NCI-H1930 (cell line): ENCODE measurements at places on chromosomes 16 and 17.

DNA sequence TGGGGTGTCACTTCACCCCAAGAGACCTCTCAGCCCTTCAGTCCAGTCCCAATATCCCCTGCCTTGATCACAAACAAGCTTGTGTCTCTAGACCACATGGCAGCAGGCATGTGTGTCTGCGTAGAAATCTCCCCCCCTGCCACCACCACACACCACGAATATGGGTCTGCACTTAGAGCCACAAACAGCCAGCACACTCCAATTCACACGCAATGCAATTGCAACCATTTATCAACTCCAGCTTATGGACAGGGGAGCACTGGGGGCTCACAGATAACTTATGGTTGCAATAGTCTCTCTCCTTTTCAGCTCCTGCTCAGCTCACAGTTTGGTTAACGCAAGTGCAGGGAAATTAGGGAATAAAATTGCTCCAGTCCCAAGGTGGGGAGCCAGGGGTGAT lies 2.6 kb downstream of the HOXB9 start:
- DNase-seq: no peak

DNA sequence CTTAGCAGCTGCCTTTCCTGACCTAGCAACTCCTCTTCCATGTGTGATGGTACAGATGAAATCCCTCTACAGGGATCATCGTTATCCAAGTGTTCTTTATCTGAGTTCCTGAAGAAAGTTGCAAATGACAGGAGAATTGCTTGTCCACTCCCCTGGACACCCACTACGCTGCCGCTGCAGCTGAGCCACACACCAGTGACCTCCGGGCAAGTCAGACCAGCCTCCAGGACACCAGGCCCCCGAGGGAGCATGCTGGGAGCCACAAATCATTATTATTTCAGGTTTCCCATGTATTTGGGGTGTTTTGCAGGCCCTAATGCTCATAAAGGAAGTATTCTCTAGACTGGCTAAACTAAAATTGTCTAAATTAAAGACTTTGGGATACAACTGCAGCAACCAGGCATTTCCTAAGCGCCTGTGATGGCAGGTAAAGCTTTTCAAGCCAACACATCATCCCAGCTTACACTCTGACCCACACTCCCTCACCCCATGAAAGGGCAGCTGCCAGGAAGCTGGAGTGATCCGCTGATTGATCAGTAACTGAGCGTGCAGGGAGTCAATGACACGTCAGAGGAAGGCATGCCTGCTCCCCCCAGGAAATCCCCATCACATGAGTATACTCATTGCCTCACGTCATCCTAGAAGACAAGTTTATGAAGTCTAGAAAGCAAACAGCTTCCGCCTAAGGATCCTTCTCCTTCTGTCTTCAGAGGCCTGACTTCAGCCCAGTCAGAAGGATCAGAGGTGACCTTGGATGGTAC lies 14.4 kb downstream of the FA2H start:
- DNase-seq: no peak

DNA sequence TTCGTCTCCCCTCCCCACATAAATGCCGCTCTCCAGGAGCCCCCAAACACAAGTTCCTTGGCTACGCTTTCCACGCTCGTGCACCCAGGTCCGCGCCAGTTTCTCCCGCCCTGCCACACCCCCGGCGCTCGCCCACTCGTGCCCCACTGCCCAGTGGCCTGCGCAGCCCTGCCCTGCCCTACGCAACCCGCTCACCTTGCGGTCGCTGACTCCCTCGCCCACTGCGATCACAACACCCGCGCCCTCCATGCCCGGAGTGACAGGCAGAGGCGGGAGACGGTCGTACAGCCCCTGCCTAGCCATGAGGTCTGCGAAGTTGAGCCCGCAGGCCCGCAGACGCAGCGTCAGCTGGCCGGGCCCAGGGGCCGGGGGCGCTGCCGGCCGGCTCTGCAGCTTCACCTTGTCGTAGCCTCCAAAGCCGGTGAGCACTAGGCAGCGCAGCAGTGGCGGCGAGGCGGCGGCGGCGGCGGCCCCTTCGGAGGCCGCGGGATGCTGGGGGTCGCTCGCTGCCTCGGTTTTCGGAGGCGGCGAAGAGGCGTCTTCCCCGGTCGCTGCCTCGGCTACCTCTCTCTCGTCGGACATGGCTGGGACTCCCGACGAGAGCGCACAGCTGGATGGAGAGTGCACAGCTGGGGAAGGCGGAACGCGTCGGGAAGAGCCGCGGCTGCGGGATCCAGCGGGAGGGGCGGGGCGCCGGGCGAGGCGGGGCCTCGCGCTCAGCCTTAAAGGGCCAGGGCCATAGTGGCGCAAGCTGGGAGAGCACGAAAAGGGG lies at the start of gene VAT1:
Gene VAT1 (minus strand): TSS at position 645 of the 772 bp plus-strand sequence. CDS start 63 bp downstream, at position 582.
- DNase-seq: peak; percentile 55

DNA sequence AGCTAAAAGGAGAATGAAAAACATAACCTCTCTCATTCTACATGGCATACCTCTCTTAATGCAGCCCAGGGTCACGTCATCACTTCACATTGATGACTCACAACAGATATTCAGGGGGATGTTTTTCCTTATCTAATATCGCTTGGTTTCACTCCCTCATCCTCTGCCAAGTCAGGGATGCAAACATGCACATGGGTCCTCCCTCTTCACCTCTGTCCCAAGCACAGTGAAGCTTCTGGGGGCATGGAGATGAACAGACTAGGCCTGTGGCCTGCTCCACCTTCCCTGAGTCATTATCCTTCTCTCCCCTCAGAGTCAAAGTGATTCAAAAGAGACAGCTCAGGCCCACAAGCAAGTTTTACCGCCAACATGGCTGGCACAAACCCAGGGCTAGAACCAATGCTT lies 2.3 kb upstream of the MT2A start:
- no peak for DNase-seq

- DNase-seq: no peak
Observed at GRCh38 chr16:53465606-53466280, 31.5 kb downstream of the RBL2 start.

GRCh38 chr16:10308305-10309193 lies 77.3 kb upstream of the ATF7IP2 start:
- DNase-seq: no peak
